ENCODE measurements at places on chromosomes 13 and 19.

GRCh38 chr13:31903111-31903815, 128.3 kb upstream of the FRY start:
- DNase-seq = no peak

GRCh38 chr13:112358156-112358555, 18.0 kb upstream of the SPACA7 start:
- DNase-seq = no peak

GRCh38 chr19:57302727-57303401, 17.4 kb upstream of the ZNF543 start:
- no peak for DNase-seq

GRCh38 chr13:73079359-73079758, 20.6 kb downstream of the KLF5 start:
- no peak for DNase-seq

DNA sequence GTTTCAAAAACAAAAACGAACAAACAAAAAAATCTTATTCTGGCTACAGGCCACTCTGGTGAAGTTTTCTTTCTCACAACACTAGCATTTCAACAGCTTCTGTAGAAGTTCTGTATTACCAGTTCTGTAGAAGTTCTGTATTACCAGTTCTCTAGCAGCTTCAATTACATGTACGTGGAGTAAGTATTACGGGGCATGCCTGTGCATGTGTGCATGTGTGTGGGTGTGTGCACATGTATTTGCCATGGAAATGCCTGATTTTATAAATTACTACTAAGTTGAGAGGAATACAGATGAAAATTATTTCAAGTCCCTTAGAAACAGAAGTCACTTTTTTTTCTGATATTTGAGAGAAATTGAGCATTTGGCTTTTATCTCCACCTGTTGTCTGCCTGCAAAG, 414.2 kb downstream of the FOXO1 start:
- no peak for DNase-seq

- no peak for DNase-seq
These were observed 1003.7 kb downstream of the SLITRK1 start for GRCh38 chr13:82878536-82878935.

DNA sequence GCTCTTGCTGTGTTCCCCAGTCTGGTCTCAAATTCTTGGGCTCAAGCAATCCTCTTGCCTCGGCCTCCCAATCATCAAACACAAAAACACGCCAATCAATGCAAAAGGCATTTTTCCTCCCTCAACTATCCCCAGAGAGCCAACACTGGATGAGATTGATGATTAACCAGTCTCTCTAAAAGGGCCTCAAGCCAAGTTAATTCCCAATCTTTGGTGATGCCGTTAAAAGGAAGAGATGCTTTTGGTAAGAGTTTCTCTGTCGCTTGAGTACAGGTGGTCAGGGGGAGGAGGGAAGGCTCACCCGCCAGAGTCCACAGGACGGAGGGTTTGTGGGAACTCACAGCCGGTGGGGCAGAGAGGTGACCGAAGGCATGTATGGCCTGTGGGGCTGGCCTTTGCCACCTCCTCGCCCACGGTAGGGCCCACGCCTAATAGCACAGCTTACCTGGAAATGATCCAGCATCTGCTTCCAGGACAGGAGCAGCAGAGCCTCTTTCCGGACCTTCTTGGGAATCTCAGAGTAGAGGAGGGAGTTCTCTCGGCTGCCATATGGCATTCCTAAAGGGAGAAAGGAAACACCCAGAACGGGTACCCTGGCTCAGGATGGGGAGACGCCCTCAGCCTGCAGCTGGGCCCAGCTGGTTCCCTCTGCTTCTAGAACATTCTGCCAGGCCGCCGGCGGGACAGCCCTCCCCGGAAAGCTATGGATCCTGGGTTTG, 18.1 kb downstream of the DPP9 start:
- DNase-seq = no peak

- DNase-seq = peak; percentile 80
These were observed at the start of gene CCDC106 for GRCh38 chr19:55647732-55648584. TSS of gene CCDC106 (plus strand) at chr19:55648212. CDS start at chr19:55649047, 835 bp downstream.

DNA sequence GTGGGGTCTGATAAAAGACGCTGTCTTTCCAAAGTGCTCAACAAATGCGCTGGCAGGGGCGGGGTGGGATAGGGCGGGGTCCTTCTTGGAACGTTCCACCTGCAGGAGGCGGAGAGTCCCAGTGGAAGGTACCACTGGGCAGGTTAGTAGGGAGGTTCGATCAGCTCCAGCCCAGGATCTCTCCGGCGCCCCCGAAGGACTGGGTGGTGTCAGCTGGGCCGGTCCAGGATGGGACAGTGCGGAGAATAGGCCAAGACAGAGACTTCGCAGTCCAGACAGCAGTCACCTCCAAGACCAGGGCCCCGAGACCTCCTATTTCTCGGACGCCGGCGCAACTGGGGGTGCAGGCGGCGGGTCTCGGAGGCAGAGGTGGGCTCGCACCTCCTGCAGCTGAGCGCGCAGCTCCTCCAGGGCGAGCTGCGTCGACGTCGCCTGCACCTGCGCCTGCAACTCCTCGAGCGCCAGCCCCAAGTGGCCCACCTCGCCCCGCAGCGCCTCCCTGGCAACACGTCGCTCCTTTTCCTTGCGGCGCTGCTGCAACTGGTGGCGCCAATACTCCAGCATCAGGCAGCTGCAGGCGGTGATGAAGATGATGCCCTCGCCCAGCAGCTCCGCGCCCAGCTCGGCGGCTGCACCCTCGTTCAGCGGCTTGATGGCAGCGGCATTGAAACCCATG, 21.6 kb downstream of the VASP start:
- DNase-seq = no peak

- no peak for DNase-seq
These were observed 20.3 kb downstream of the WDR88 start for GRCh38 chr19:33152176-33152575.

GRCh38 chr13:41458761-41459431, 1.5 kb downstream of the RGCC start:
- peak; percentile 74 for DNase-seq

- DNase-seq = no peak
These were observed 39.4 kb downstream of the CELF5 start for GRCh38 chr19:3263866-3264265.

DNA sequence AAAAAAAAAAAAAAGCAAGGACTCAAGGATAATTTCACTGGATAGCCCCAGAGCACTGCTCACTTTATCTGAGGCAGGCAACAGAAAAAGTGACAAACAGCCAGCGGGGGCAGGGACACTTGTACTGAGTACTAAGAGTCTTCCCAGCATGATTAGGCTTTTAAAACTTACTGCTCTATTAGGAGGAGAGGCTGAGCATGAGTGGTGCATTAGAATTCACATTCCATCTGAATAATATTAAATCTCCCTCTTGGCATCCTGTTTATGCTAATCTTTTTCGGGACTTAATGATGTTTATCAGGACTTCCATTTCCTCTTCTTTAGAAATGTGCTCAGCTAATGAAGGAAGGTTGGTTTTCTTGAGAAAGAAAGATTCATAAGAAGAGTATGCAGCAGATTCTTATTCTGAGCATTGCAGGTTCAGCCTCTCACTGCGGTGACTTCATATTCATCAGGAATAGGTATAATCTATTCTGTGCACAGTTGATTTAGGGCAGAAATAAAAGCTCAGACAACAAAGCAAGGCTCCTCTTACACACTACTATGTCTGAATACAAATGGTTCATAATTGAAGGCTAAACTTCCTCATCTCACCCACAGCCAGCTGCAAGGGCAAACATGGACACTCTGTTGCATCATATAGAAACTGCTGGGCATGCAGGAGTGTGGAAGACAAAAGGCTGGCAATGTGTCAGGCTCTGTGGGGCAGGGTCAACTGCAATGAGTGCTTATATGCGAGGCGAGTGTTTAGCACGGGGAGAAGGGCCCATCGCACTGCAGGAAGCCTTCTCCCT, 107.0 kb downstream of the KL start:
- DNase-seq = peak; percentile 43

DNA sequence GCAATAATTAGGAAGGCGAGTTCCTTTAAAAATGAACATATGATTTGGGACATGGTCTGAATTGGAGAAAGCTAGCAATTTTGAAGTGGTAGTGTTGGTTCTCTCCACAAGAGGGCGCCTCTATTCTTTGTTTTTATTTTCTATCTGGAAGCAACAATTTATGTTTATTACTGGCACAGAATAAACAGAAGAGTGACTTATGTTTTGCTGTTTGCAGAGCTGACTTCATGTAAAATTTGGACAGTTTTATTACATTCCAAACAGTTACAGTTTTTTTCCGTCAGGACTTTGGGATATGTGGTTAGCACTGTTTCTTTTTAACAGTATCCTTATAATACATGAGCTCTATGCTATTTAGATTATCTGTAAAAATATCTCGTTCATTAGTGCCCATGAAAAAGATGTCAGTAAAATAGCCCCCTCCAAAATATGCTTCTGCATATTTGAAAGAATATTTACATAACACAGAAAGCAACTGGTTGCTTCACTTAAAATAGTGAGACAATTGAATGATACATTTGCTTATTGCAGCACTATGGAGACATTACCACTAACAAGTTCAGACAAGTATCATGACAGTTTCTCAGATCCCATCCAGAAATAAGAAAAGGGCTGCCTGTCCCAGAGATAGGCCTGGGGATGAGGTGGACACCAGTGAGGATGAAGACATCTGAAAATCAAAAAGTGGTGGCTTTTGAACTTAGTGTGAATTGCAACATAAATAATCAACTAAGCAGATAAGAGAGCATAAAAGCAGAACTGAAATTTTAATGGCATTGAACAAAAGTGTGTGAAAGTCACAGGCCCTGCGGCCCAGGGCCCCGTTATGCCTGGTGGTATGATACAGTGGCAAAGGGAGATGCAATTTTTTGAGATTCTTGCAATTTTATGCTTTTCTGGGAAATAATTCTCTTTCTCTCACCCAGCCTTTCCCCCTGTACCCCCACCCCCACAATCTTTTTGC, 32.3 kb upstream of the FGF9 start:
- peak; percentile 76 for DNase-seq

DNA sequence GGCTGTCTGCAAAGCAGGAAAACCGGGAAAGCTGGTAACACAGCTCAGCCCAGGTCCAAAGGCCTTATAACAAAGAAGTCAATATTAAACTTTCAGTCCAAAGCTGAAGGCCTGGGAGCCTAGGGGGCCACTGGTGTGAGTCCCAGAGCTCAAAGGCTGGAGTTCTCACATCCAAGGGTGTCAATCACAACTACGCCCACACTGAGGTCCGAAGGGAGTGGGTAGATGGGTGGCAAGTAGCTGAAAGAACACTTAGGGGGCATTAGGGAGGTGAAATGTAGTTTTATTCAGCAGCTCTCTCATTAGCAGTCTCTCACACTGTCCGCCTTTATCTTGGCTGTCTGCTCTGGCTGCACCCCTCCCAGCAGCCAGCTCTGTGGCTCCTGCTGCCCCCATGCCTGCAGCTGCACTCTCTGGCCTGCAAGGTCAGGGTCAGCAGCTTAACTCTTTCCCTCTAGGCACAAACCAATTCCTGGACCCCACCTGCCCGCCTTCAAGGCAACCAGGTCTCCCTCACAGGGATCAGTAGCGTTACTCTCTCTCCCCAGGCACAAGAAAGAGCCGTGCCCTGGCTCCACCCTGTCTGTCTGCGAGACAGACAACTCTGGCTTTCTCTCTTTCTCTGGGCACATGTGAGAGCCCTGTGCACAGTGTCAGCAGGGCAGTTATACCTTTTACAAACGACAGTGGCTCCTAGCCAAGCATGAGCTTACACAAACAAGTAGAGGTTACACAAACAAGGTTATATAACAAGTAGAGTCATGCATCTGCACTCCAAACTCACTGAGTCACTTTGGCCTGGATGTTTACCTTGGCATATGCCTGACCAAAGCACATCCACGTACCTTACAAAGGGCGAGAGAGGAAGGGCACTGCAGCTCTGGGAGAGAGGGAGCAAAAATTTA, 249.4 kb upstream of the PCDH20 start:
- DNase-seq = no peak

DNA sequence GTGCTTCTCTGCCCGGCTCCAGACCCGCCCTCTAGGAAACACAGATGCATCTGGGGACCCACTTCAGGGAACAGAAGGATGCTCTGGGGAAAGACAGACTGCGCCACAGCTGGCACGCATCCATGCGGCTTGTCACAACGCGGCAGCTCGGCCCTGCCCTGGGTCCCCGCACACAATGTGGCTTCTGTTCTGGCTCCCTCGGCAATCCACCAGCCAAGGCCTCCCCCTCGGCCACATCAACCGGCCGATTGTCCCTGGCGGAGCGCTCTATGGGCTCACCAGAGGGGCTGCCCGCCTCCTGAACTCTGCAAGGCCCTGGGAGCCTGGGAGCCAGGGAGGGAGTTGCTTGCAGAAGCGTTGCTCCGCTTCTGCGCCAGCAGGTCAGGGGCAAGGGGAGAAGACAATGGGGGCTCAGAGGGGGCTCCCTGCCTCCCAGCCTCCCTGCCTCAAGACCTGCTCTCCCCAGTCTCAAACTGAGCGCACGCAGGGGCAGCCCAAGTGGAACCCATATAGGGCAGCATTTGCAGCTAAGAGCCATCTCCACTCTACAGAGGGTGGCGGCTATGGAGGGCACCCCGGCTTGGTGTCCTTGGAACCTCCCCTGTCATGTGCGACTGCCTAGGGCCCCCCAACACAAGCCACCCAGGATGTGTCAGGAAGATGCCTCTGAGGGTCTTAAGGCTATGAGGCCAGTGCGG, 37.9 kb downstream of the MLLT1 start:
- no peak for DNase-seq

- DNase-seq = no peak
These were observed 806 bp downstream of the ZNF414 start for GRCh38 chr19:8513036-8513686.

GRCh38 chr13:109357751-109358471, 428.5 kb downstream of the IRS2 start:
- no peak for DNase-seq

DNA sequence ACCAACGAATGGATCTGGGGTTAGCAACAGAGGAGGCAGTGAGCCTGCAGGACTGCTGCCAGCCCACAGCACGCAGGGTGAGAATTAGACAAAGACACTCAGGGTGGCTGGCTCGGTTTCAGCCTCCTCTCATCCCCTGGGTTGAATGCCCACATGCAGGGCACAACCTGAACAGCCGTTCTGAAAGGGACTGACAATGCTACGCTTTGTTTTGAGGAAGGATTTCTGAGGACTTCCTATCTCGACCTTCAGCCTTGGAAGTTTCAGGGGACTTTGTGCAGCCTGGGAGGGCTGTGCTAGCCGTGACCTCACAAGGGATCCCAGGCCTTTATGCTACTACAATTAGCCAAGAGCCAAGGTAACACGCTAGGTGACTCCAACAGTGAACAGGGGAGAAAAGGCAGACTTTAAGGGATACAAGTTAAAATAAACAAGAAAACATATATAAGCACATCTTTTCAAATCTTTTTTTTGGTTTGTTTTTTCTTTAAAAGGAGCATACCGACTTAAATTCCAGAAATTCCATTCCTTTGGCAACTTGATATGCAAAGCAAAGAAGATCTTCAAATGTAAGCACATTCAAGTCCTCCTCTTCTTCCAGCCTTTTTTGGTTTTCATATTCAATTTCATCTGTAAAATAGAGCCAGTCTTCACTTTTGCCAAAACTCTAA, 34.5 kb upstream of the URAD start:
- DNase-seq = no peak

DNA sequence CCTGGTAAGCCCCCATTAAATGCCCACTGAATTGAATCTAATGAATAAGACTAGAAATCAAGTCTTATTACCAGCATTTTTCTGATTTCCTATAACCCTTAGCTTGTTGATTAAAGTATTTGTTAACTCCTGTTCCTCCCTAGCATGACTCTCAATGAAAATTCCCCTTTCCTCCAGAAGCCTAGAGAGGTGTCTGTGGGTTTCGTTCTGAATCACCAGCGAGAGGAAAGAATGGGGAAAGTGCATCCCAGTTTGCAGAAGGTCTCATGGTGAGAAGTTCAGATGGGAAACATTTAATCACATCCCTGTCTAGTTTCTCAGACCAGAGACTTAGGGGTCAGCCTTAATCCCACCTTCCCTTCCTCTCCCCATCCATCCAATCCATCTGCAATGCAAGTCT, 26.9 kb downstream of the POU2F2 start:
- no peak for DNase-seq

Data from KBM-7 (cell line).